Left renal cortex interstitium (tissue), 4 donors: ENCODE measurements at places on chromosomes 2 and 18. TPM values are rescaled to one million over a fixed set of nuclear protein-coding genes. Genes with fewer than 3 reads are reported as not detected.

DNA sequence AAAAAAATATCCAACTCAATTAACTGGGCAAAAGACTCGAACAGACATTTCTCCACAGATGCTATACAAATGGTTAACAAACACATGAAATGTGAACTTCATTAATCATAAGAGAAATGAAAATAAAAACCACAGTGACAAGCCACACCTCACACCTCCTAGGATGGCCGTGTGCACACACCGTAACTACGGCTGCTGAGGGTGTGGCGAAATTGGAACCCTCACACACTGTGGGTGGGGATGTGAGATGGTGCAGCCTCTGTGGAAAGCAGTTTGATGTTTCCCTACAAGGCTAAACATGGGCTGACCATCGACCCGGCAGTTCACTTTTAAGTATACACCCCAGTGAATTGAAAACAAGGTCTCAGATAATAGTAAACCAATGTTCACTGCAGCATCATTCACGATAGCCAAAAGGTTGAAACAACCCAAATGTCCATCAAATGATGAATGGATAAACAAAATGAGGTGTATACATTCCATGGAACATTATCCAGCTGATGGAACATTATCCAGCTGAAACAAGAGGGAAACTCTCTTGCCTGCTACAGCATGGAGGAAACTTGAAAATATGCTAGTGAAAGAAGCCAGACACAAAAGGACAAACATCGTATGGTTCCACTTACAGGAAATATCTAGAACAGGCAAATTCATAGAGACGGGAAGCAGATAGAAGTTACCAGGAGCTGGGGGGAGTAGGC, 32.2 kb downstream of the ZAP70 start:
- no peak for DNase-seq

- DNase-seq: no peak
These were observed 84.4 kb downstream of the THNSL2 start for GRCh38 chr2:88254437-88255091.

DNA sequence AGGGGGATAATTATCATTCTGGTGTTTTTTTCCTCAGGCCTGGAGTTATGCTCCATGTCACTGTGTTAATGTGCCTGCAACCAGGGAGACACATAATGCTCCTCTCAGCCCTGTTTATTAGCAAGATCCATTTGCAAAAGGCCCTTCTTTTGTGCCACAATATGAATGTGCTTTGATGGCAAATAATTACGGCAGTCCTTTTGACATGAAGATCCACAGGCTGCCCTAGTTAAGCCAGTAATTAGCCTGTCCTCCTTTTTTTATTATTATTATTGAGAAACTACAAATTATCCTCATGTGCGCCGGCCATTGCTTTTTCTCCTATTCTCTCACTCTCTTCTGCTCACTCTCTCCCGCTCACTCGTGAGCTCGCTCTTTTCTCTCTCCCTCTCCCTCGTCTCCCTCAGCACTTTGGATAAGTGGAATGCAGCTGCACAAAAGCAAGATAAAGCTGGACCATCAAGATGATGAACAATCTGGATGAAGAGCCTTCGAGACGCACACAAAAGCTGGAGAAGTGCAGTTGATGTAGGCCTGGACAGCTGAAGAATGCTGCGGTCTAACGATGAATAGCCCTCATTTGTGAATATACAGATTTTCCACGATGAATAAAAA, 762.3 kb downstream of the BCL11A start:
- DNase-seq: no peak

DNA sequence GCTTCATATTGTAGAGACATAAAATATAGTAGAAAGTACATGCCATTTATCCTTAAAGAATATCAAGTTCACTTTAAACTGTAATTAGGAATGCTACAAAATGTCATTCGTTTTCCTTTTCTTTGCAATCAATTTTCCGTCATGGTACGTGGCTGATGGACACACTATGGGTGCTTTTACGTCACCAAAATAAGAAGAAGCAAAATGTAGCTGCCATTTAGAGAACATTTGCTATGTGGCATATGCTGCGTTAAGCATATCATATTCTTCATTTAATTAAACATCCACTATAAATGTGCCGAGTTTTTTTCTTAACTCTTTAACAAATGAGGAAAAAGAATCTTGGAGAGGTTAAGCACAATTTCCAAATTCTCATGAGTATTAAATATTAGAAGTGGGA, 1358.5 kb upstream of the NXPH2 start:
- no peak for DNase-seq

GRCh38 chr2:3334392-3335345, 42.9 kb downstream of the EIPR1 start:
- no peak for DNase-seq

DNA sequence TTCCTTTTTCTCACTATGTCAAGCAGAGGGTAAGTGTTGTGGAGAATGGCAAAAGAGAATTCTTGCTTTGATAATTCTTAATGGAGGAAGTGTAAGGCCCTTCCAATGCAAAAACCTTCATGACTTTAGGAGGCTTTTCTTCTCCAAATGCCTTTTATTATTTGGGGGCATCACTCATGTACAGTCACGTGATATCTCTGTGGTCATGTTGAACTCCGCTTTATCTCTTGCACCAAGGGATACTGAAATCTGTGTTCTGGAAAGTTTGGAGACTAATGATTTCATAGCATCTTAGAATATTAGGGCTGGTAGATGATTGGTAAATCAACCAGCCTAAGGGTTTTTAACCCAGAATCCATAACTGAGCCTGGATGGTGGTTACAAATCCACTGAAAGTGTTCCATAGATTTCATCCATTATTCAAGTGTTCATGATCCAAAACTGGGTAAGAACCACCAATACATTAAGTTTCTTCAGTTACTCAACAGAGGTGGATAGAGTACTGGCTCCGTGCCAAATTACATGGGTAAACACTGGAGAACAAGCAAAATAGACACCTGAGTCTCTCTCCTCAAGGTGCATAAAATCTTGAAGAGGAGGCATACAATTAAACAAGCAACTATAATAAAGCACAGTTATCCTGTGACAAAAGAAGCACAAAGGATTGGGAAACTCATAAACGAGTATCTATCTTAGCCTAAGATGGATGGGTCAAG, 169.6 kb upstream of the EPHA4 start:
- DNase-seq: no peak

Gene PRKAG3
- 0.07 TPM for polyA plus RNA-seq
